ENCODE measurements at places on chromosomes 5 and 9.

- no peak for DNase-seq
These were observed 1.1 kb downstream of the SPEF2 start for GRCh38 chr5:35618781-35619180.

DNA sequence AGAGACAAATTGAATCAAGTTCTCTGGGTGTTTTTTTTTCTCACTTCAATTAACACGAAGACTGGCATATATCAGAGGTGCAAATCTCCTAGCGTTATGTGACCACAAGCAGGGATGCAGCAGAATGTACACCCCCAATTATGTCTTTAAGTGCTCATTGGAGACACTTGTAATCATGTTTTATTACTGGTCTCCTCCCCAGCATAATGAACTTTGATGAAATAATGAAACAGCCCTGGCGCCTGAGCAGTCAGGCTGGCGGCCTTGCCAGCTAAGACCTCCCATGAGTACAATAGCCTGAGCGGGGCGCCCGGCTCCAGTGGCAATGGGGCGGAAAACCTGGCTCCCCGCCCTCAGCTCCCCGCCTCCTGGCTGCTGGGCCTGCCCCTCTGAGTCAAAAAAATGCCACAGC is 209.4 kb upstream of the MSX2 start:
- DNase-seq = no peak

- no peak for DNase-seq
These were observed 28.5 kb downstream of the ANKDD1B start for GRCh38 chr5:75639535-75640311.

- DNase-seq = no peak
These were observed 295.4 kb upstream of the RIOK2 start for GRCh38 chr5:97478483-97478882.

- DNase-seq = no peak
These were observed 225.7 kb downstream of the TLR4 start for GRCh38 chr9:117929868-117930267.

DNA sequence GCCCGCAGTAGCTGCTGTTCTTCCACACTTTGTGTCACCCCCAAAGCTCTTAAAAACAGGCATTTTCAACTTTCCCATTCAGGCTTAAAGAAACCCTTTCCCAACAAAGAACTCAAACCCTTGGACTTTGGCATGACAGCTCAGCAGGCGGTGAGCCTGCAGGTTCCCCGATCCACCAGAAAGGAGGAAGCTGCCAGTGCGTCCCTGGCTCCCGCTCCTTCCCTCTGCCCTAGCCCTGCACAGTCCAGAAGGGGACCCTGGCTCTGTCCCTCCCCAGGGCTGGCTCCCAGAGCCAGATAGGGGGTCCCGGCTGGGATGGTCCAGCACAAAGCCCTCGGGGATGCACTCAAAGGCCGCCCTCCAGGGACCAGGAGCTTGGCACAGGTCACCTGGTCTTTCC is 9.6 kb downstream of the SLC9A3 start:
- DNase-seq = no peak

DNA sequence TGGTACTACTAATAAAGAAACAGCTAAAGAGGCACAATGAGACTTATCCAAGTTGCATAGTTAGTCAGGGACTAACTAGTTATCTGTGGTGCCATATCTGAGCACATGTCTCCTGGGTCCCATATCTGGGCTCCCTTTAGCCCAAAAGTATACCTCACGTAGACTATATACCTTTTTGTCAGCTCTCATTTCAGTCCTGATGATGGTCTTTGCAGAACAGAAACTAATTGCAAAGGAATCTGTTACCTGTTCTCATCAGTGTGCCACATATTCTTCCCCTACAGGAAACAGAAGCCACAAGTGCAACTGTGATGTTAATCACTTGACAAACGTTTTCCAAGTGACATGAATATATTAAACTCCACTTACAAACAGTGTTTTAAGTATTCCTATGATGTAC is 395.2 kb downstream of the KIAA0825 start:
- no peak for DNase-seq

DNA sequence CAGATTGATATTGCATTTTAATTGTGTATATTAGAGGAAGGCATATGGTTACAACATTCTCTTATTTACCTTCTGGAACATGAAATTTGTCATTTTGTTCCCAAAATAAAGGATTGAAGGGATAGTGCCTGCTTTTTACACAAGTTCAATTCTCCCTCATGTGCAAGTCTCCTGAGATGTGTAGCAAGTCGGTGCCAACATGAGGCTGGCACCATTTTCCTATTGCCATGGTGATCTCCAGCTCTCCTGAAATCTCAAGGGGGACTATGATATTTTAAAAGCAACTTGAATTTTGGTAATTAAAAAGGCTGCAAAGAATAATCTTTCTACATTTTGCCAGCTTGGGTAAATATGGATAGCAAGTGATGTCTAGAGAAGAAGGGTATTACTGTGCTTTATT is 693.3 kb upstream of the WWC1 start:
- DNase-seq = no peak

GRCh38 chr9:28916348-28916747 is 1343.1 kb upstream of the C9orf72 start:
- no peak for DNase-seq

GRCh38 chr5:149834246-149834855 is 104.2 kb downstream of the PPARGC1B start:
- DNase-seq = peak; percentile 74

GRCh38 chr5:72364171-72364570 is 44.0 kb downstream of the PTCD2 start:
- DNase-seq = no peak

- no peak for DNase-seq
These were observed 481 bp downstream of the MRPL36 start for GRCh38 chr5:1799110-1799601.

GRCh38 chr9:123678038-123678877 is 251.7 kb downstream of the DENND1A start:
- no peak for DNase-seq

- DNase-seq = no peak
These were observed 649.4 kb downstream of the CCDC171 start for GRCh38 chr9:16202221-16202620.

GRCh38 chr5:78808380-78808779 is 159.8 kb upstream of the LHFPL2 start:
- DNase-seq = no peak

DNA sequence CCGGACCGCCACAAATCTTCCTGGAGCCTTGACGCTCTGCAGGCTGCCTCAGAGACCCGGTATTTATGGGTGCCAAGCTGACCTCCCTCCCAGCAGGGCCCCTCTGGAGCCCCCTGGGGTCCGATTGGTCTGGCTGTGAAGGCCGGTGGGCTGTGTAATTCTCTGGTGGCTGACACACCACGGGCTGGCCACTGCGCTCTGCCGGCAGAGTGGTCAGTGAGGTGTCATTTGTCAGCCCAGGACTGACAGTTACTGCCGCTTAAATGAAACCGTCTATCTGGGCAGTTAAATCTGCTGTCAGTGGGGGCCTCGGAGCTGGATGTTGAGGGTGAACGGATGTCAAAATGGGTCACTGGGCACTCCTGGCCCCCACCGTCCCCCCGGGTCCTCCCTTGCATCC is 10.7 kb downstream of the NR5A1 start:
- DNase-seq = no peak

GRCh38 chr9:36154331-36154952 is 14.7 kb upstream of the CCIN start:
- no peak for DNase-seq
